AG20443 (cell line): ENCODE measurements at places on chromosomes 1 and 21.

DNA sequence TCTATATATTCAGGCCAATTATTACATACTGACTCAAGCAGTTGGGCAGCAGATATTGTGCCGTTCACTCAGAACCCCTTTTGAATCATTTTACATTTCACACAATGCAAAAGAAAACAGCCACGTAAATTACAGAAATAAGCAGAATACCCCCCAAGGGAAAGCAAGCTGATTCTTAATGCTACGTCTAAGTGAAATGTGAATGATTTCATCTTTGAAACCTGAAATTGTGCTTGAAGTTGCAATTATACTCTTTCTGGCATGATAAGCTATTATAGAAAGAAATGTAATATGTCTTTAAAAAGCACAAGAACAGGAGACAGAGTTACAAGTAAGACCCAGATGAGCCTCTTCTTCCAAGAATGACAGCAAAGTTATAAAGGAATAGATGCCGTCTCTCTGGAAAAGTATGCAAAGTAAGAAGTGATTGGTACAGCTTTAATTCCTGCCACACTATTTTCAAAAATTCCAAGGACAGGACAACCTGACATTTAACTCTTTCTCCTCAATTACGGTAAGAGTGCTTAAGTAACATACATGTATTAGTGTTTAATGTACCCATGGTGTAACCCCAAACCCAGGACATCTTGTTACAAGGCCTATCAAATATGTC is 891.5 kb upstream of the ADGRL2 start:
- DNase-seq: no peak

DNA sequence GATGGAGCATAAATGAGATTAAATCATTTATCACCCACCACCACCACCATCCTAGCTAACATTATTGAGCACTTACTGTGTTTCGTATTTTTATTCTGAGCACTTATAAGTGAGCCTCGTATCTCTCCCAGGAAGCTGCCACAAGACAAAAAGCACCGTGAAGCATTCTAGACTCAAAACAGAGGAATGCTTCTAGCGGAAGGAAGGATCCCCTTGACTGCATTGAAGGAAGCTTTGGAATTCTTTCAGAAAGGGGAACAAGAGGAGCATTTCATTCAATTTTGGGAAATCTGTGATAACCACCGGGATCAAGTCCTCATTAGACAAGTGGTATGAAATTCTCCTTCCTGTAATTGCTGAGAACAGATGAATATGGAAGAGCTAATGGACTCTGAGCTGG is 66.3 kb downstream of the PTPN14 start:
- DNase-seq: no peak

GRCh38 chr21:34707876-34708325 is 39.1 kb downstream of the CLIC6 start:
- DNase-seq: no peak

DNA sequence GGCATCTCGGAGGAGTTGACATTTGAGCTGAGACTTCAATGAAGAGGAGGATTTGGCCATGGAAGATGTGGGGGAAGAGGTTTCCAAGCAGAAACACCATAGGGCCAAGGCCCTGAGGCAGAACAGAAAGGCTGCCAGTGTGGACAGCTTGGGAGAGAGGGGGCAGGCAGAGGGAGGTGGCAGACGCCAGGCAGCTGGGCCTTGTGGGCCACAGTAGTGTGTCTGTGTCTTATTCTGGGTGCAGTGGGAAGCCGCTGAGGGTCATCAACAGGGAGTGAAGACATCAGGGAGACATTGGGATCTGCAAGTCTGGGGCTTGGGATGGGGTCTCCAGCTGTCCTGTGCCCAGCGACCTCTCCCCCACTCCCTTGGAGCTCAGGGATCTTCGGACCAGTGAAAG is 96.8 kb downstream of the LACTBL1 start:
- DNase-seq: no peak

DNA sequence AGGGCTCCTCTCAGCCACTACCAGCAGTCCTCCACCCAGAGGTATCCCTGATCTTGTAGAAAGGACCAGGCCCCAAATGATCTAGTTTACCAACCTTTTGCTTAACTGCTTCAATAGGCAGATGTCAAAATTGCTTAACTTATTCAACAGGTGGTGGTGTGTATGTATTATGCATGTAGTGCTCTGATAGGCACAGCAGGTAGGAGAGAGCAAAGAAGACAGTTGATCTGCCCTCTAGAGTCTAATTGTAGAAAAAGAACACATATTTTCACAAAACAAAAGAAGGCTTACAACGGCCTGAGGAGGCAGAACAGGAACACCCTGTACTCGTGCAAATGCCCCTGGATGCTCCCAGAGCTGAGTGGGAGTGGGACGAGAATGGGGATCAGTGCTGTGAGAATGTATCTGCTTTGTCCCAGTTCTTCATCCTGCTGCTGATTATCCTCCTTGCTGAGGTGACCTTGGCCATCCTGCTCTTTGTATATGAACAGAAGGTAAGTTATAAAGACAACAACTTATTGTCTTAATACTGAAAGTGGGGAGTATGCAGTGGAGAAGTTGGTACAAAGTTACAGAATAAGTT is 21.1 kb downstream of the CD53 start:
- no peak for DNase-seq

GRCh38 chr1:53120659-53121058 is 21.8 kb downstream of the SLC1A7 start:
- DNase-seq: no peak

DNA sequence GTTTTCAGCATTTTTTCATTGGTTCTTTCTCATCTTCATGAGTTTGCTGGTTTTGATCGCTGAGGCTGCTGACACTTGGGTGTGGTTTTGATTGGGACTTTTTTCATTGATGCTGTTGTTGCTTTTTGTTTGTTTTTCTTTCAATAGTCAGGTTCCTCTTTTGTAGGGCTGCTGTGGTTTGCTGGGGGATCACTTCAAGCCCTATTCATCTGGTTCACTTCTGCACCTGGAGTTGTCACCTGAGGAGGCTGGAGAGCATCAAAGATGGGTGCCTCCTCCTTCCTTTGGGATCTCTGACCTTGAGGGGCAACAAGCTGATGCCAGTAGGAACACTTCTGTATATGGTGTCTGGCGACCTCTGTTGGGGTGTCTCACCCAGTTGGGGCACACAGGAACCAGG is 1279.9 kb upstream of the TMPRSS15 start:
- DNase-seq: no peak
